ENCODE measurements at places on chromosomes 4 and X.

DNA sequence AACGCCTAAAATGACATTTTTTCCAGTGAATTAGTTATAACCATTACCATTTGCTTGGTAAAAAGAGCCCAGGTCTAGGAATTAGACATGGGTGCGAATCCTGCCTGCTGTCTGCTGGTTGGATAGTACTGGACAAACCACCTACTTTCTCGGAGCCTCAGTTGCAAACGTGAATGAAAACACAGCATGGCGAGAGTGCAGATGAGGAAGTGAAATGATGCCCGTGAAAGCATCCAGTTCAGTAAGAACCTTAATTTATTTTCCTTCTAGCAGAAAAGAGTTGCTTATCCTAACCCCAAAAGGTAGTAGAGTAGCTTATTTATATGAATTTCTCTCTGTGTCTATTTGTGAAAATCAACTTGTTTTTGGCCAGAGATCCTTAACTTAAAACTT, 171.4 kb upstream of the GALNT7 start:
- no peak for DNase-seq

DNA sequence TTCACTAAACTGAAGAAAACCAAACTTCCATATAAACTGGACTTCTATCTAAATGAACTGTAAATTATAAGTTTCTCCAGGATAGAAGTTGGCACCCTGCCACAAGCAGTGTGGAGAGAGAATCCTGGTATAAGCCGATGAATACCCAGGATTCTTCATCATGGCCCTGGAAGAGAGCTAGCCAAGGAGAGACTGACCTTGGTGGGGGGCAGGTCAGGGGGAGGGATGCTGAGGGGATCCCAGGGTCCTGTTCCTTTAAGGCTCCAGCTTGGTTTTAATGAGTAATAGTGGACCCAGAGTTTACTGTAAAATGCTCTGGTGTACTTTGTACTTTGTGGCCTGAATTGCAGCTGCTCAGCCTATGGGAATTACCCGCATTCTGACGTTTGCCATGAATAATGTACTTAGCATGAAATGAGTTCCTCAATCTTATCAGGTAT, 16.9 kb downstream of the RASSF6 start:
- DNase-seq, result no peak

DNA sequence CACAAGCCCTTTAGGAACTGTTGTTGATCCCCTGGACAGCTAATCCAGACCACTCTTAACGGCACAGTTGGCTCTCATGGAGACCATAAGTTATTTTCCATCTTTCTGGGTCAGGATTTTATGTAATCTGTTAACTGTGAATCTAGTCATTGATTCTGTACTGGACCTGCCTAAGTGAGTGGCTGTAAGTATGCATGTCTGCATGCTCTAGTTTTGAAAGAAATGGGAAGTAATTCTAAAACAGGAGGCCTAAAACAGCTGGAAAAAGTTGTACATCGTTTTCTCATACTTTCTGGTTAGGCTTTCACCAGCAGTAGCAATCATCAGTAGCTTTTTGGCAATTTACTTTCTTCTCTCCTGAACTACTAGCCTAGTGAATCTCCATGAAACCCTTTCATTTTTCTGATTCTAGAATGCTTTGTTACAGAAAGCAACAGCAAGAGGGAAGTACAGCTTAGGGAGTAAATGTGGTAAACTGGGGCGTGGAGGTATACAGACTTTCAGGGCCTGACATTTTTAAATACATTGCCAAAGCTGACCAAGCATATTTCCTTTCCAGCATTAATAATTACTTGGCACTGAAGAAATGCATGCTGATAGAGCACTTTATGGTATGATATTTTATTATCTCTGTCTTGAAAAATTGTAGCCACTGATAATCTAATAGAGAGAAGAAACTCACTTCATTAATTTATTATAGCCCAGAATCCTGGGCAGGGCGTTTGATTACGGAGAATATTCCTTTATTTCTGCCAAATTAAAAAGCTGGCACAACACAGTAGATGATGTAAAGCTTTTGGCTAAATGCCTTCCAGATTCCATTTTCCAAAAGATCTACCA, 202.7 kb downstream of the BANK1 start:
- DNase-seq, result no peak

GRCh38 chr4:143341186-143341755, 4.6 kb downstream of the GAB1 start:
- no peak for DNase-seq

- DNase-seq, result peak; percentile 80
Measured at GRCh38 chrX:135973548-135974278, at the start of gene MMGT1. TSS of gene MMGT1 (minus strand) at chrX:135973988. CDS start at chrX:135973675, 313 bp downstream.

All from activated CD4-positive, alpha-beta T cell treated with anti-CD3 and anti-CD28 coated beads, Interleukin-2, Interleukin-6, amounts not matched to agents 100 ng/mL and 50 ng/mL, durations not matched to agents 16 hours and 8 hours (primary cell).